ENCODE measurements at places on chromosomes 12 and 14.

DNA sequence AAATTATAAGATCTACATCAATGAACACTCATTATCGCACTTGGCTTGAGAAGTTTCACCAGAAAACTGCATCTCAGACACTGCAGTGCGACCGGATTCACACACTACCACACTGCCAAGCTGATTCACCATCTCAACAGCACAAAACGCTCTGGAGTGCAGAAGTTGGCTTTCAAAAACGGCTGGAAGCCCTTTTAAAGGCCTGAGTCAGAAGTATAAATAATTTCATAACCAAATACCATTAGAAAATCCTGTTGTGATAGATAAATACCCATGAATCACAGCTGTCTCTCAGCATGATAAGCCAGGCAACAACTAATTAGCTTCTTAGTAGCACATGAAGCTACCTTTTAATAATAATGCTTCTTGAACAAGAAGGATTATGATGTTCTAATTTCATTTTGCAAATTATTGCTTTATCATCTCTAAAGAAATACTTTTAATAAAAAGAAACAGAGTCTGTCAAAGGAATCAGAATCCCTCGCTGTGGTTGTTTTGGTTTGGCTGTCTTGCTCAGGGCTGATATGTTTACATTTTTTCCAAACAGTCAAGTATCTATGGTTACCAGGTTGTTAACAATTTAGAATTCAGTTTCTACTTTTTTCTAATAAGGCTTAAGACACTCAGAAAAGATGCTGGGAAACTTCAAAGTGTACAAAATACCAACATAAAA, 51.2 kb downstream of the SLC2A13 start:
- no peak for DNase-seq

DNA sequence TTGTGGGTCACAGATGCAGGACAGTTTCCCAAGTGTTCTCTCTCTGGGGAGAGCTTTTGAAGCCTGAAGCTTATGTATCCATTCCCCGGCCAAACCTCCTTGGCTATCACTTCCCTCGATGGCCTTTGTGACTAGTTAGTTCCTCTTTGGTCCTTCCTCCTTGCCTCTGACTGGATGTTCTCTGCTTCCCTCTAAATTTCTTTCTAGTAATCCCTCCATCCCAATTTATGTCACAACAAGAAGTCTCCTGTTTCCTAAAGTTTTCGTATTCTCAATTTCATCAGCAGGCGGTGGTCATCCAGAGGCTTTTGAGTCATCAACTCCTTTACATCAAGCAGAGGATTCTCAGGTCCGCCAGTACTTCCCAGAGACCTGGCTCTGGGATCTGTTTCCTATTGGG, 27.5 kb downstream of the A2ML1 start:
- DNase-seq: no peak

- no peak for DNase-seq
These were observed 56.9 kb upstream of the E2F7 start for GRCh38 chr12:77122236-77122635.

- no peak for DNase-seq
These were observed 571.4 kb upstream of the ATP2B1 start for GRCh38 chr12:90280033-90280432.

- DNase-seq: no peak
These were observed 17.8 kb downstream of the PLCZ1 start for GRCh38 chr12:18719922-18720510.

DNA sequence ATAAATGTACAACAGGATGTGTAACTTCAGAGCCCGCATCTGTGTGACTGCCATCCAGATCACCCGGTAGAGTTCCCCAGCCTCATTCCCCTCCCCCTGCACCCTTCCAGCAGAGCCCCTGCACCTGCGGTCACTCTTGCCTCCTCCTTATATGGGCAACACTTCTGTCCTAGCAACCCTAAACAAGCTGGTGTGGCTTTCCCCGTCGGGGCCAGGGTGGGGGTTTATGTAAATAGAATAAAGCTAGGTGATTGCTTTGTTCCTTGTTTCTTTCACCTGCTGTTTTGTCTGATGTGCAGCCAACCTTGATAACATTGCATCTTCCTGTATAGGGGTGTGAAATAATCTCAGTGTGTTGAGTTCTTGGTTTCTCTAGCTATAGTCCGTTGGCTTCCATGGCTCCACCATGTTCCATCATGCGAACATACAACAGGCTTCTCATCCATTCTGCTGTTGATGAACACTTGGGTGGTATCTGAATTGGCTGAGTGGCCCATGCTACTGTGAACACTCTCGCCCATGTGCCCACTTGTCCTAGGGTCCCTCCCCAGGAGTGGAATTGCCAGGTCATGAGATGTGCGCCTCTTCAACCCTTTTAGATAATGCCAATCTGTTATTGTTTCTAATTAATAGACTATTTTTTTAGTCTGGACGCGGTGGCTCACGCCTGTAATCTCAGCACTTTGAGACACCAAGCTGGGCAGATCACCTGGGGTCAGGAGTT, 102.2 kb downstream of the KIF26A start:
- no peak for DNase-seq

DNA sequence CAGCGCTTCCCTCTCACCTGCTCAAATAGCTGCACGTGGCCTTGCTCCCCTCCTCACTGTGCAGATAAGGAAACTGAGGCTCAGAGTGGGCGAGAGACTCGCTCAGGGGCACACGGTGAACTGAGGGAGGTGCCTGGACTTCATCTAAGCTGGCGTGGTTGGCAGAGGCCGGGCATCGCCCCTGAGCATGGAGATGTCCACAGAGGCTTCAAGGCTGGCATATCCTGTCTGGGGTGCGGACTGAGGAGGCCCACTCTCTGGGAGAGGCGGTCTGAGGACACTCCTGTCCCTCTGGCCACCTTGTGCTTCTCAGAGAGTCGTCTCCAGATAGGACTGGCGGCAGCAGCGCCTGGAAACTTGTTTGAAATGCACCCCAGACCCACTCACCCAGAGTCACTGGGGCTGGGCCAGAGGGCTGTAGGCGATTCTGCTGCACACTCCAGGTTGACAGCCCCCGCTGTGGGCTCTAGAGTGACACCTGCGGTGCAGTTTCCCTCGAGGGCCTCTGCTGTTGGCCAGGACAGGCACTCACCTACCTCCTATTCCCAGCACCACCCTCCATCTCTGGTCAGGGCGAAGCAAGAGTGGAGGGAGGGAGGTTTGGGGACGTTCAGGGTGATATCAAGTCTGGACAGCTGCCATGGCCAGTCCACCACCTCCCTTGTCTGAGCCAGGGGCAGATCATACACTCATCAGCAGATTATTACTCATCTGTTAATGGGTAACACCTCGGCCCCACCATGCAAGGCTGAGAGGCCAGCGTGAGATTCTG, 11.2 kb upstream of the LBHD2 start:
- DNase-seq: no peak

- DNase-seq: no peak
These were observed 42.1 kb upstream of the KCNH3 start for GRCh38 chr12:49496417-49497360.

DNA sequence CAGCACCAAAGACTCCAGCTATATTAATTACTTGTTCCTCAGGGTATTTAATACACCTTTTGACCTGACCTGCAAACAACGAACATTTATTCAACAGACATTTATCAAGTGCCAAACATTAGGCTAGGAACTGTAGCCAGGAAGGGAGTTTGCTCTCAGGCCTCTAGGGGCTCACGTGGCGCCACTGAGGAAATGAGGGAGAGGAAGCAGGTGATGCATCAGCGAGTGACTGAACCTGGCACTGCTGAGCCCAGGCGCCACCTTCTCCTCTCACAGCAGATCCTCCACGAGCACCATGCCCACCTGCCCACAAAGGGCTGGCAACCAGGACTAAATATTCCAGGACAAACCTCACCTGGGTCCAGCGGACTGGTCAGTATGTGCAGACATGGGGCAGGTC, 50.2 kb downstream of the SETD3 start:
- no peak for DNase-seq

DNA sequence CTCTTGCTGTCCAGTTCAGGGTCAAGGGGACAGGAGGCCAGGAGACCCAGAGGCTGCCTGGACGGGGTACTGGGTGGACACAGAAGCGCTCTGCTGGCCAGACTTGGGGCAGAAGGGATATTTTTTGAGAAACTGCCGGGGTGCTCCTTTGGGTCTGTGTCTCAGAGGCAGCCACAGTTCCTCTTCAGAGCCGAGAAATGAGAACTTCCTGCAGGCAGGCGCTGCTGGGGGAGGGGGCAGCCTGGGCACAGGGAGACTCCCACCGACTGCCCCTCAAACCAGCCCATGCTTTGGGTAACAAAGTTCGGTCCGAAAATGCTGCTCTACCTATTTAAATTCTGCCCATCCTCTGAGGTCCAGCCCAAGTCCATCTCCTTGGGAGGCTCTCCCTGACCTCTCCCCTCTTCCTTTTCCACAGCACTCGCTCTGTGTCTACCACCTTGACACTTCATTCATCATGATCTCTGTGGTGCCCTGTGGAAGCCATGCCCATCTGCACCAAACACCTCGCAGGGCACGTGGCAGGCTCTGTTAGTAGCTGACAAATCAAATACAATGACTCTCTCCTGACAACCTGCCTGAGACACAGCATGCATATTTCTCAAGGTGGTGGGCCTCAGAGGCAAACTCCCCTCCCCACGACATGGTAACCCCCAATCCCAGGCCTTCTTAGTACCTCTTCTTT, 16.4 kb downstream of the HDAC7 start:
- DNase-seq: no peak

DNA sequence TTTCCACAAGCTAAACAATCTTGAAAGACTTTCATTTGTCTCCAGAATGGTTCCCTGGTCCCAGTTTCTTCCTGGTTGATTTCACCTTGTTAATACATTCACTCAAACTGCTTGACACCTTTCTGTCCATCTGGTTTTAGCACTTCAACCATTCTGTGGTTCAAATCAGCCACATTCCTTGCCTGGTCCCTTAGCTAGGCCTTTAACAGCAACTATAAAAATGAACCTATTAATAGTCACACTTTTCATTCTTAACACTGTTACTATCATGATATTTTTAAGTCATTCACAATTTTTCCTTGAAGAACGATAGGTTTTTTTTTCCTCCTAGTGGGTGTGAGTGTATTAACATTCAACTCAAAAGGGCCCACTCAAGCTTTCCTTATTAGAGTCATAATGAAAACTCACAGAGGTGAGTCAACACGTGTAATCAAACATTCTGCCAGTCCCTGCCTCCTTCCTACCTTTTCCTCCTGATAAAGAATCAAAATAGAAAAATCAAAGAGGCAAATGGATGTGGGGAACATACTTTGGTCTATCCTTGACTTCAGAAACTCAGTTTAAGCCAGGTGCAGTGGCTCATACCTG, 34.4 kb upstream of the CCNT1 start:
- DNase-seq: no peak

- no peak for DNase-seq
These were observed 52.5 kb upstream of the PLEKHG7 start for GRCh38 chr12:92650228-92650822.

GRCh38 chr12:1188016-1188415, 197.0 kb downstream of the ERC1 start:
- DNase-seq: no peak
